DMS79 treated with DMSO at 0.1 percent for 48 hours (cell line): ENCODE measurements at places on chromosomes 12 and 14.
A peak's percentile ranks its signal among the peaks of the same experiment; 100 is the strongest.

- no peak for DNase-seq
Observed at GRCh38 chr12:26573225-26573909, 259.6 kb downstream of the ITPR2 start.

- no peak for DNase-seq
Observed at GRCh38 chr12:59736786-59737185, 141.0 kb downstream of the SLC16A7 start.

DNA sequence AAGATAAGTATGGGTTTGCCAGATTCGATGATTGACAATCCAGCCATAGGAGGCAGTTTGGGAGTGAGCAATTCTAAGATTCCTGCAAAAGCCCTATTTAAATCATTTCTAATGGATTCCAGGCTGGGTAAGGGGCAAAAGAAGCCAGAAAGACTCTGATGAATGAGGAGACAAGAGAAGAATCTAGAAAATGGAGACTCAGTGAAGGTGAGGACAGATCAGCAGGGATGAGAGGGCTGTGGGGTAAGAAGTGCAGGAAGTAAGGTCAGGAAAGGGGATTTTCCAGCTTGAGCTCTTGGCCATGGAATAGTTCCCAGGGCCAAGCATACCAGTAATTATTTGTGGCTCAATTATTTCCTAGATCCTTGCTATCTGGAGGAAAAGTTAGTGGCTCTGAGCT is 87.3 kb downstream of the TMX1 start:
- no peak for DNase-seq

- no peak for DNase-seq
Observed at GRCh38 chr12:124024263-124024678, 51.3 kb downstream of the ZNF664 start.

- DNase-seq: no peak
Observed at GRCh38 chr14:24313913-24314312, 2.6 kb downstream of the LTB4R start.

DNA sequence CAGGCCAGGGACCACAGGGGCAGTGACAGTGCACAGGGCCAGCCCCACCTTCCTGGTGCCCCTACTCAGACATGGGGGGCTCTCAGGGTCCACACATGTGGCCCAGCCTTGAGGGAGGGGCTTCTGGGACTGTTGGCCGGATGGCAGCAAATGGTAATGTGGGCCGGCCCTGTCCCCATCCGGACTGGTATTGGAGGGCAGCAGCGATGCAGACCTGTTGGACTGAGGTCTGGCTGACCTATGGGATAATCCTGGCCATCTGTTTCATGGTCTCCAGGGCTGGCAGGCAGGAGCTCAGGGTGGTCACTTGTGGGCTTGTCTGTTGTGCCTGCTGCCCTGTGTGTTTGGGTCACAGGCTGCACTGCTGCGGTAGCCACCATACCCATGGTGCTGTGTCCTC is 387.5 kb downstream of the TMEM121 start:
- DNase-seq: no peak

- DNase-seq: no peak
Observed at GRCh38 chr14:58992935-58993334, 195.5 kb upstream of the DAAM1 start.

GRCh38 chr12:92595663-92596062 is 107.1 kb upstream of the PLEKHG7 start:
- no peak for DNase-seq

DNA sequence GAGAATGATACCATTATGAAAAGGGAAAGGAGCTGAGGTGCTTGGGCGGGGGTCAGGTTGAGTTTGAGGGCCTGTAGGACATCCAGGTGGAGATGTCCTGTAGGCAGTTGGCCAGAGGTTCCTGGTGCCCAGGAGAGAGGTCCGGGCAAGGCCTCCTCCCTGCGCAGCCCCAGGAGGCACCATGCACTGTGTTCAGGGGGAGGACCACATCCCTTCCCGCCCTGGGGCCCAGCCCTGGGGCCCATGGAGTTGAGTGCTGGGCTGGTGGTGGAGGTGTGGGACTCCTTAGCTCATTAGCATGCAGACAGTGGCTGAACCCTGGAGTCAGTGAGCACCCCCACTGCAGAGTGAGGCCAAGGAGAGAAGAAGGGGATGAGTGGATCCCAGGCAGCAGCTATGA is 5.7 kb upstream of the FAIM2 start:
- no peak for DNase-seq

DNA sequence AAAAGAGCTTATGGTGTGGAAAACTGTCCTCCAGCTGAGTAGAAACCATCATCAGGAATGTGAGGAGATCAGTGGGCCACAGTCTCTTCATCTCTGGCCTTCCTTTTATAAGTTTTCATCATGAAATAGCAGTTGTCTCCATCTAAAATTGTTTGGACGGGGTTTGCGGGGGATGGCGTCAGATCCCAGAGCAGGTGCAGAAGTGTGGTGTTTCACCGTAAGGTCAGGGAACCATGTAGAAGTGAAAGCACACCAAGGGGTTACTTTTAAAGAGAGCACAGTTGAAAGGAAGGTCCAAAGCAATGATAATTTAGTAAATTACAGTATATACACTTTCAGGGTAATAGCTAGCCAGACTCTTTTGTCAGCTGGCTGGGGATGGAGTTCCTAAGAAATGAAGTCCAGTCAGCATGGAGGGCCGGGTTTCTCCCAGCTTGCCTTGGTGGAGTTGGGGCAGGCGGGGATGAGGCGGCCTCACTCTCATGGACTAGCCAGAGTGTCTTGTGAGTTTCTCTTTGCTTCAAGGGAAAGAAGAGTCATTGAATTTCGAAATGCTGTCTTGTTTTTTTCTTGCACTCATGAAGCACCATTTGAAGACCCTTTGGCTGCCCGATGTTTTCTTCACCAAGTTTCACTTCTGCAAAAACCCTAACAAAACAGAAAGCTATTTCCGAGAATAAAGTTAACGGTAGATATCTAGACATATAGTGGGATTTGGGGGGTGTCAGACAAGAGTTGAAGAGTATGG is 100.6 kb downstream of the ETV6 start:
- DNase-seq: no peak

DNA sequence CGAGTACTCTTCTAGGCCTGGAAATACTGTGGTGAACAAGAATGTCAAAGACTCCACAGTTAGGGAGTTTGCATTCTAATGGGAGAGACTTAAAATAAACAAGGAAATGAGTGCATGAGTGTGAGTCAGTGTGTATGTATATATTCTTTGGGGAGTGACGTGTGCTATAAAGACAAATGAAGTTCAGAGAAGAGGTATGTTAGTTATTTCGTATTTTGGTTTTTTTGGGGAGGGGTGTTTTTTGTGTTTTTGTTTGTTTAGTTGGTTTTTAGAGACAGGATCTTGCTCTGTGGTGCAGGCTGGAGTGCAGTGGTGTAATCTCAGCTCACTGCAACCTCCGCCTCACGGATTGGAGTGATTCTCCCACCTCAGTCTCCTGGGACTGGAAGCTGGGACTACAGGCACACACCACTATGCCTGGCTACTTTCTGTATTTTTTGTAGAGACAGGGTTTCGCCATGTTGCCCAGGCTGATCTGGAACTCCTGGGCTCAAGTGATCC is 74.3 kb downstream of the SRGAP1 start:
- DNase-seq: no peak

GRCh38 chr12:118061873-118062843 is 1.2 kb upstream of the WSB2 start:
- peak; percentile 83 for DNase-seq

GRCh38 chr14:56064513-56064912 is 53.7 kb upstream of the PELI2 start:
- DNase-seq: peak; percentile 59

GRCh38 chr12:16300122-16300521 is 22.6 kb upstream of the SLC15A5 start:
- no peak for DNase-seq

DNA sequence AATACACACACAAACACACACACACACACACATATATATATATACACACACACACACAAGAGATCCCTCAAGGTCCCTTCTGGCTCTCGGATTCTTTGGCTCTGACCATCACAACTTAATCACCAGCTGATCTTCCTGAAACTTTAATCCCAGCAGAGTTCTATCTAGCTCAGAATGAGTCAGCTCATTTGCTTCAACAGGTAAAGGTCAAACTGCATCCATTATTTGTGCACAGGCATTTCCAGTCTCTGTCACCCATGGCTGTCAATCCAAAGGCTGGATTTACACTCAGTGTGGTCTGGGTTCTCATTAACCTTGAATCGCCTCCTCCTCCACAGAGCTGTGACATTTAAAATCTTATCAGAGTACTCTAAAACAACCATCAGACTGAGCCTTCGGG is 113.3 kb upstream of the TMPO start:
- no peak for DNase-seq

DNA sequence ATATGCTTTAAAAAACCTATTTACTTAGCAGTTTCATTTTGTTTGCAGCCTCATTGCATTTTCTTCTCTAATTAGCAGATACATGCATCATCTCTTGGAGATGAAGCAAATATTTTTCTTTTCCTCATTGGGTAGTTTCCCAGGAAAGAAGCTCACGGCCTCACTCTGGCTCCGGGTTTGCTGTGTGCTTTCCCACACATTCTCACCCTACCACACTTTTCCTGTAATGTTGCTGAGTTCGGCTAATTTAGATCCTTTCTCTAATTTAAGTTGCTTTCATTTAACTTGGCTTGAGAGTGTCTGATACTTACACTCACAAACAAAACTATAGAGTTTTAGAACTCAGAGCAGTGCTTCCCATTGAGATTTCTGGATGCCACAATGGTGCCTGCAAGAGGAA is 928.2 kb downstream of the NRXN3 start:
- no peak for DNase-seq

- no peak for DNase-seq
Observed at GRCh38 chr14:55353686-55354467, 57.8 kb downstream of the ATG14 start.

DNA sequence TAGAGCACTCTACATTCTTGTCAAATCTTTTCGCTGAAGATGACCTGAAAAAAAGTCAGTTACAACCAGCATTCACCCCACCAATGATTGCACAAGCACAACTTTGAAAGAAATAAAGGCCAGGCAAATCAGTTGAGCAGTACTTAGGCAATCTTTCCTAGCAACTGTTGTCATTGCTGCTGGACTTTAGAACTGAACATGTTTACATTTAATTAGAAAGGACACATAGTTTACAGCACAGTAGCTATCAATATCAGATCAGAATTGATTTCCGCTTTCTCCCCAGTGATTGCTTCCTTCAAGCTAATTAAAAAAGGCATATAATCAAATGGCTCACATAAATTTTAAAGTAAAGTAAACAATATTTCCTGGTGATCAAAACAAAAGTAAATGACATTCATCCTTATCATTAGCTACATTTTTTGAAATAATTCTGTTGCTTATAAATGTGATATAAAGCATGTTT is 128.4 kb downstream of the FOXA1 start:
- no peak for DNase-seq

DNA sequence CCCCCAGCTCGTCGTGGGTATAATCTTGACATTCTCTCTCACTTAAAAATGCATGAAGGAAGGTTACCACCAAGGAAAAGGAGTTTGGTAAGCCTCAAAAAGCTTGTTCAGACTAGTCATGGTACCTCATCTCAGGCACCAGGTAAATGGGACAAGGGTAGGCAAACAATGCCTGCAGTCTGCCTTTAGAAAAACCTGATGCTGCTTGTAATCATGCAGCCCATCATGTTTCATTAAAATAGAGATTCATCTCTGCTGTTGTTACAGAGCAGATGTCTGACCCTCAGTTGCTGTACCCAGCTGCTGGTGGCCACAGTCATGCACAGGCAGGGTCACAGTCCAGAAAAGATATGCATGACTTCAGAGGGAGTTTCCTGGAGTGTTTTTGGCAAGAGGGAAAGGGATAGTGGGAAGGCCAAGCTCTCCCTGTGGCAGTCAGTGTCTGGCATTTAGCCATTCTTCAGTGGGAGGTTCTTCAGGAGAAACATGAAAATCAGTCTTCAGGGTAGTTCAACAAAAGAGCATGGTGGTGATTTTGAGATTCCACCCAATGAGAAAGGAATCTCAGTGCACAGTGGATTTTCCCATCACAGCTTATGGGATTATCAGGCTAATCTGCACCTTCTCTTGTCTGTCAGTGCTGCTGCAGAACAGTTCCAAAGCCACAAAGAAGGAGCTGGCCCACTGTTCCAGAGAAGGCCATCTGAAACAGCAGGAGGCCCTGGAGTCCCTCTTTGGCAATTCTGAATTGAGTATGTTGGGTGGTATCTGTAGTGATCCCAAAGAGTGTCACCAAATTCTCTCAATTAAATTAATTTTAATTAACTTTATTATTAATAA is 202.7 kb upstream of the FRMD6 start:
- DNase-seq: peak; percentile 82

DNA sequence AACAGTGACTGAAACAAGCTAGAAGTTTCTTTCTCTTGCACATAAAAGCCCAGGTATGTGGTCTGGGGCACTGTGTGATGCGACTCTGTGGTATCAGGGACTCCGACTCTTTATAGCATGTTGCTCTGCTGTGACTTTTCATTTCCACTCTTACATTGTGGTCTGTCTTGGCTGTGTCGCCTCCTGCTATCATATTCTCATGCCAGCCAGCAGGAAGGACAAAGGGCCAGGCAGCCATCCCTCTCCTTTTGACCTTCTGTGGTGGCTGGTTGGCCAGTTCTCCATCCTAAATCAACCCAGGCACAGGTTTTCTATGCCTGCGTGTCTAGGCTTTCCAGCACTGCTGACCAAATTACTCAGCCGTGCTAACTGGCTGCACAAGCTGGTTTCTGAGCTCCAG is 8.0 kb downstream of the ACAD10 start:
- DNase-seq: no peak

GRCh38 chr14:31969699-31970240 is 107.3 kb upstream of the ARHGAP5 start:
- DNase-seq: no peak

GRCh38 chr14:36313898-36314297 is 6.5 kb downstream of the MBIP start:
- DNase-seq: peak; percentile 88

GRCh38 chr14:101502761-101503392 is 58.4 kb upstream of the DIO3 start:
- DNase-seq: no peak

- no peak for DNase-seq
Observed at GRCh38 chr14:97802430-97803373, 1005.5 kb downstream of the VRK1 start.

DNA sequence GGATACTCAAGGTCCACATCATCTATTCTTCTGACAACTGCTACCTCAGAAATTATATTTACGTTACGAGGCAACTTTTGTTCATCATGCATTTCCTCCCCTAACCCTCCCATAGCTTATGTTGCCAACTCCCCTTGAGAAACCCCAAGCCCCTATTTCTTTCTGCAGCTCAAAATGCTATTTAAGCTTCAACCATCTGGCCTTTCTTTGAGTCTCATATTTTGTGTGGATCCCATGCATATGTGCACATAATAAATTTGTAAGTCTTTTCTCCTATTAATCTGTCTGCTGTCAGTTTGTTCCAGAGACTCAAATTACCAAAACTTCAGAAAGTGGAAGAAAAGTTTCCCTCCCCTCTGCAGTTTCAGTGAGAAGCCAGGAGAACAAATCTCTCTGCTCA is 444.1 kb downstream of the TRHDE start:
- no peak for DNase-seq

DNA sequence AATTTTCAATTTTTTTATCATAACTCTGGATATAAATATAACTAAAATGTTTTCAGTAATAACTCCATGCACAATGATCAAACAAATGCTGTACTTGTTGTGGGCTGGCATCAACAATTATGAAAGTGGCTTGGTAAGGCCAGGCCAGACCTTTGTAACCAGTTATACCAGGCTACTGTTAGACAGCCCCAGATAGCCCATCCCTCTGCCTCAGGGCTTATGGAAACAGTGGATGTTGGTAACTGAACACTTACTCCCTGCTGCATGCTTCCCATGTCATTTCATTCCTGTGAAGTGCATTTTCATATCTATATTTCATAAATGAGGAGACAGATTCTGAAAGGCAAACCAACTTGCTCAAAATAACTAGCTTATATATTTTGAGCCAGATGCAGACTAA is 195.0 kb downstream of the SYT1 start:
- no peak for DNase-seq
